ENCODE measurements at places on chromosomes 5 and 9.

DNA sequence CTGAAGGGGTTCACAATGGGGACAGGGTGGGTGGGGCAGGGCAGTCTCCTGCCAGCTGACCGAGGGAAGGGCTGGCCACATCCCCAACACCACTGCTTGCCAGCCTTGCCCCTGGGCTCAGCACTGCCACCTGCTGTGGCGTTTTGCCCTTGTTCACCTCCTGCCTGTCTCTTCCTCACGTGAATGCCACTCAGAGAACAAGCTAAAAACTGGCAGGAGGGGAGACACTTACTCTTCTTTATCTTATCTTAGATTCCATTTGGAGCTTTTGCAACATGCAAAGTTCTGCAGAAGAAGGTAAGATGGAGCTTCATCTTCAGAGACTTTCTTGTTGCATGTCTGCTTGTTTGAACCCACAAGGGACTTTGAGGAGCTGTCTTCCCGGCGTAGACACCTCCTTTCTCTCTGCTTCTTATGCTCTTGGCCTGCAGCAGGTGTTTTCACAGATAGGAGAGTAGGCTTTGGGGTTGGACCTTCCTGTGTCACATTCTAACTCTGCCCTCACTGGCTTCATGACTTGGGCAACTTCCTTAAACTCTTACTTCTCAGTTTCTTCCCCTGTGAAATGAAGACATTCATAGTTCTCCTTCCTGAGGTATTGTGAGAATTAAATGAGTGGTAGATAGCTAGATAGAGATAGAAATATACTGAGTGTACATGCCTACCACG lies 4.1 kb downstream of the LRSAM1 start:
- DNase-seq = no peak

DNA sequence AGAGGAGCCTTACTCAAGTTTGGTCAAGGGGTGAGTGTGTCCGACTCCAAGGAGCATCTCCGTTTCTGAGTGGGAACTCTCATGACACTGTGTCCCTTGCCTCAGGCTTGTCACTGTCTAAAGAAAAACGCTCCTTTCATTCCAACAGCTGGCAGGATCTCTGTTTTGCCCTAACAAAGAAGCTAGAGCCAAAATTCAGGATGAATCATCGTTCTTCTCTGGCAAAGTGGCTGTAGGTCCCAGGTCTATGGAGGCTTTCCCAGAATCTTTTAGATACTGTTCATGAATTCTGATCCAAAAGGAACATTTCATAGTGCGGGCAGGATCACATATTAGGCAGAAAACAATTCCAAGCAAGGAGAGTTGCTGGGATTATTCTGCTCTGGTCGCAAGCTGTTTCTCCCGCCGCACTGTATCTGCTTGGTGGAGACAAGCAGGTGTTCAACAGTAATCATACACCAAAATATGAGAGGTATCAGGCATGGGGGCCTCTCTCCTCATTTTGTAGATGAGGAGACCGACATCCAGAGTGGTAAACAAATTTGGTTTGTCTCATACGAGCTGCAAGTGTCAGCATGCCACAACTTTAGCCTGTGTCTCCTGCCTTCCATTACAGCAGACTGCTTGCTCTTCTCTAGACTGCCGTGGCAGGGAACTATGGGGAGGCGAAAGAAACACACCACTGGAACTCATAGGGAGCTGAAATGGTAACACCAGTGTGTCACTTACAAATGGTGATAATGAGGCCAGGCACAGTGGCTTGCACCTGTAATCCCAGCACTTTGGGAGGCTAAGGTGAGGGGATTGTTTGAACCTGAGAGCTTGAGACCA lies 72.6 kb downstream of the ENTREP1 start:
- no peak for DNase-seq

GRCh38 chr5:126780165-126780827 lies 3.4 kb downstream of the LMNB1 start:
- DNase-seq = no peak

DNA sequence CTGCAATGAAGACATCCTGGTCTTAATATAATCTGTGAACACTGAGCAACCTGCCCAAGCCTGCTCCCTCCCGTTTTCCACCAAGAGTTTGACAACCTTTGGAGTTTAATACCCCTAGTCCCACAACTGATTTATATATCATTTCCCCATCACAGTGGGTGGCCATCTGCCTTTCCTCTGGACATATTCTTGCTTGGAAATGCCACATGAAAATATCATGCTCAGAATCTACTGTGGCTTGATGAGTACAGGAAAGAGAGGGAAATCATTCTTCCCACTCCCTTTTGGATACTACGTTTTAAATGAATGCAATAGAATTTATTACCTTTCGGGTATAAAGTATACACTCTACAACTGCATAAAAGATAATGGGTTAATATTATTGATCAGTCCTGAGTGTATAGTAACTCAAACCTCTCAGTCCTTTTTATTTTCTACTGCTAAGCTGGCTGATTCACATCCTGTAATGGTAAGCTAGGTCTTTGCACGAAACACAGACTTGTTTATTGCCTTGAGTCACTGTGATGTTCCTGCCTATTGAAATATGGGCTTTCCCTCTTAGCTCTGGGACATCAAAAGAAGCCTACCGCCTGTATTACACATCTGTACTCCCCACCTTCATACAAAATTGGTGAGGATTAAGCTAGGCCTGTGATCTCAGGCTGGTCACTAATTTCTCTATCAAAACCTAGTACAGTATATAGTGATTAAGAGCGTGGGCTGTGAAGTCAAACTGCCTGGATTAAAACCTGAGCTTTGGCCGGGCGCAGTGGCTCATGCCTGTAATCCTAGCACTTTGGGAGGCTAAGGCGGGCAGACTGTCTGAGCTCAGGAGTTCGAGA lies 67.6 kb upstream of the NR5A1 start:
- DNase-seq = no peak

- DNase-seq = no peak
Observed at GRCh38 chr5:56262279-56262678, 29.1 kb upstream of the ANKRD55 start.

GRCh38 chr5:83069096-83069799 lies 7.9 kb downstream of the TMEM167A start:
- no peak for DNase-seq

- peak; percentile 21 for DNase-seq
Observed at GRCh38 chr9:109182940-109183798, 16.1 kb upstream of the FRRS1L start.

Data from NCI-H1930 (cell line).